Pons (tissue), 1 donor: ENCODE measurements at places on chromosomes 5 and 9.
A peak's percentile ranks its signal among the peaks of the same experiment; 100 is the strongest.

- DNase-seq, result no peak
Observed at GRCh38 chr5:82798676-82799075, 278.5 kb downstream of the TMEM167A start.

DNA sequence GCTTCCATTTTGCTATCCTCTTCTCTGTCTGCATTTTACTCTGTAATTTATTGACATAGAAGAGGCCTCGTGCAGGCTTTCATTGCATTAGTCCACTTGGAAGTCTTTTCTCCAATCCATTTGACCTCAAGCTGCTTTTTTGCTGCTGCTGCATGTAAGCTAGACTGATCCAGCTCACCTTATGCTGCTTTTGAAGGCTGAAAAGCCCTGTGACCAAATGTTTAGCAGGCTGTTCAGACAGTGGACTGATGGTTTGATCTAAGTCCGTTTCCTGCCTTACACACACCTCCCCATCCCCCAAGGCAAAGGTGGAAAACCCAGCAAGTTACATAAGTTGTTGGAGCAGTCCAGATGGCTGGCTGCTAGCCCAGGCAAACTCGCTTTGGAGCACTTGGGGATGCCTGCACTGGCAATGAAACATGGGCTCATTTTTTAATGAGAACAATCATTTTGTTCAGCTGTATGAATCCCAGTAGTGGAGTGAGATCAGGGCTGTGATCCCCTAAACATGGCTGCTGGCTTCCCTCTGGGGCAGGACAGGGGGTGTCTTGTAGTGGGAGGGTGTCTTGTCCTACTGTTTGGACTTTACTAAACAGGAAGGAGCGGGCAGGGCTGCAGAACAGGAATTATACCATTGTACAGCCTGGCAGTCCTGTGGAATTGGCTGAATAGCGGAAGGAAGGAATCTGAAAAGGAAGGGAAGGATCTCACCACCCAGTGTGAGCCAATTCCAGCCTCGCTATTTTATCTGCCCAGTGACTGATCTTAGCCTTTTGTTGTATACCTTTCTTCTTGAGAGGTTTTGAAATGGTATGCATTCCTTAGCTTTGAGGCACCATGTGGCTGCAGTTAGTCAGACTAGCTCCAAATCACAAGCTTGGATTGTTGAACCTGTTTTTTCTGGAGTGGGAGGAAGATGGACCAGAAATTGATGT is 212.0 kb downstream of the ARHGAP26 start:
- peak; percentile 85 for DNase-seq

- DNase-seq, result no peak
Observed at GRCh38 chr9:127540664-127541041, 71.4 kb upstream of the STXBP1 start.

GRCh38 chr9:129697656-129698253 is 32.3 kb downstream of the PRRX2 start:
- no peak for DNase-seq

DNA sequence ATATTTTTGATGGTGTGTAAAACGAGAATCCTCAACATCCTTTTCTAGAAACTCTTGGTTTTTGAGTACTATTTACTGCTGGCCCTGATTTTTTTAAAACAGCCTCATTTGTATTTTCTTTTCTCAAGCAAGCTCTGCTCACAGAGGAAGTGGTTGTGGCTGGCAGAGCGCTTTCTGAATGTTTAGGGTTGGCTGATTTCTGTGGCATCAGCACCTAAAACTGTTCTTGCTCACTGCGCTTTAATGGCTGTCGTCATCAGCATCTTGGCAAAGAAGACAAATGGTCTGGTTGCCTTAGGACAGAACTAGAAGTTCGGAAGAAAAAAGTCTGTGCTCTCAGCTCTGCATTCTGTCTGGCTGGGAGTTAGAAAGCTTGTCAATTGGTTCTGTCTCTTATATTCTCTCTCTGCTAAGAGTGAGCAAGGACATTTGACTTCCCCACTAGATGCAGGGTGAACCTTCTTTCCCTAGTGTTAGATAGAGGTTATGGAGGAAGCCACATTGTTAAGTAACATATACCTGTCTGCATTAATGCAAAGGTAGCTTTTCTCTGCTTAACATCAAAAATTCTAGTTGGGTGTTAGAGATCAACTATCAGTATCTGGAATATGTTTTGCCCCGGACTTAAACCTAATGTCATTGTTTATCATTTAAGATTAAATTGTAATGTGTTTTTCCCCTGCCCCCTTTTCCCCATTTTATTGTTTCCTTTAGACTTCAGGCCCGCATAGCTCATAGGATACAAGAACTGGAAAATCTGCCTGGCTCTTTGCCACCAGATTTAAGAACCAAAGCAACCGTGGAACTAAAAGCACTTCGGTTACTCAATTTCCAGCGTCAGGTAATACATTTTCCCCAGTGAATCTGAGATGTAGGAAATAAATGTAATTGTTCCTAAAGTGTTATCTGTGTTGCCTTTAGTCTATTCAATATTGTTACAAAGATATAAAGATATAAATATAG is 39.0 kb downstream of the SMARCA2 start:
- peak; percentile 85 for DNase-seq

DNA sequence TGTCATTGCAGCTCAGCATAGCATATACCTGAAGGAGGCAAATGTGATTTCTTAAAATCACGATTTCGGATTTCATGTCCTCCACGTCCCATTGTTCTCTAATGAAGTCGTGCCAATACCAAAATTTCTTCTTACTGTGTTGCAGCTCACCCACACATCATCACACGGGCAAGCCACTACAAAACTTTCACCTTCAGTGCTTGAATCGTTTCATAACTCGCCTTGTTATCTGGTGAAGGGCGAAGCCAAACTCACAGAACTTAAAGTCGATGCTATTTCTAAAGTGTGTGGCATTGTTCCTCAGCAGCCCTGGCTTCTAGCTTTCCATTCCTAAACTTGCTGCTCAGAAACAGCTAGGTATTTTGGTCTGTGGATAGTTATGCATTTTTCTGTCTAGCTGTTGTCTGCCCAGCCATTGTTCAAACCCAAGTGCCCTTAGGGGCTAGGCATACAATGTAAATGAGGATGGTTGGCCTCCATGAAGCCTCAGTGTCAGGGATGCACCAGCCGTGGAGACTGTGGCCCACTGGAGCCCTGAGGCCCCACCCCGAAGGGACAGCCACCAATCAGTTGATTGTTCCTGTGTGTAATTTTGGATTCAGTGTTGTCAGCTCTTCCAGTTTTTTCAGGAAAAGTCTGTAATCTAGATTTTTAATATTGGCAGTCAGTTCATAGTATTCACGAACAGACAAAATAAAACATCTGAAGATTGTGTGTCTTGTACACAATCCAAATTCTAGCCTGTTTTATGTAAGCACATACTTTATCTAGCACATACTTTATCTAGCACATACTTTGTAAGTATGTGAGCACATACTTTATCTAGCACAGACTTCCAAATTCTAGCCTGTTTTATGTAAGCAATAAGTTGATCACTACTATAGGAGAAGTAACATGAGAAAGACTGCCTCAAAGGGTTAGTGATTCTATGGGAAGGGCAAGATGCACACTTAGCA is 112.8 kb downstream of the DAPK1 start:
- DNase-seq, result no peak

DNA sequence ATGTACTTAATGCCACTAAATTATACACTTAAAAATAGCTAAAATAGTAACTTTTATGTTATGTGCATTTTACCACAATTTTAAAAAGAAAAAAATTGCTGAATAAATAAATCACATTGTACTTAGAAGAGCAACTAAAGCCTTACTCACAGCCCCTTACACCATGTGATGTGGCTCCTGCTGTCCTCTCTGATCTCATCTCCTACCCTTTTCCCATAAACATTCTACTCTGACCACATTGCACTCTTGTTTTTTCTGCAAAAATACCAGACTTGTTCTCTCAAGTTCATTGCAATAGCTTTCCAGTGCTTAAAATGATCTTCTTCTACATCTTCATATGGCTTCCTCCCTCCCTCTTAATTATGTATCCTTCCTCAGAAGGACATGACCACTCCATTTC is 268.4 kb downstream of the ELAVL2 start:
- DNase-seq, result no peak

GRCh38 chr5:137858223-137858916 is 9.3 kb upstream of the MYOT start:
- DNase-seq, result peak; percentile 79

GRCh38 chr9:128226412-128226801 is 23.2 kb downstream of the DNM1 start:
- DNase-seq, result no peak

- no peak for DNase-seq
Observed at GRCh38 chr9:81890104-81890503, 38.1 kb upstream of the SPATA31D4 start.

- DNase-seq, result peak; percentile 78
Observed at GRCh38 chr5:91313757-91314673, 69.1 kb downstream of the ARRDC3 start.

DNA sequence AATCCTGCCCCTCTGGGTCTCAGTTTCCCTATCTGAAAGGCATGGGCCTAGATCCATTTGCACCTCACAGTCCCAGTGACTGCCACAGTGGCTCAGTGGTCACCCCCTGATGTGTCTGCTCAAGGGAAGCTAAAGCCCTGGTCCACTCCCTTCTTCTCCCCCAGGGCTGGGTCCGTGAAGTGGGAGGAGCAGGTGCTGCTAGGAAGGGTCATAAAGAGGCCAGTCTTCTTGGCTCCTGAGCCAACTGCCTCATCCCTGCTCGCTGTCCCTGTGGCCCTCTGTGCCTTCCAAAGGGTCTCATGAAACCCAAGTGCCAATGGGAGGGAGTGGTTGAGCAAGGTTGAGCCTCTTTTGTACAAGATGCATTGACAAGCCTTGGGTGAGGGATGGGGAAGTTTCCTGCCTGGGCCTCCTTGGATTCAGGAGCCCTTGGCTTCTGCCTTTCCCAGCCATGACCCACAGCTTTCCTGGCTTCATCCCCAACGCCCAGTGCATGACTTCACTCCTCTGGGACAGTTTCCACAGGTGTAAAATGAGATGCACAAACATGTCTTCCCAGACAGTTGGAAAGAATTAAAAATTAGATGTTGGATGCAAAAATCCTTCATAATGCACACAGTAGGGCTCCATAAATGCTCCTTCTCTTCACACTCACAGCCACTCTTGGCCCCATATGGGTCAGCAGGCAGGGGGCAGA is 1.6 kb upstream of the SLC6A7 start:
- no peak for DNase-seq

- DNase-seq, result no peak
Observed at GRCh38 chr5:138533973-138534941, 8.8 kb downstream of the ETF1 start.

GRCh38 chr5:62982348-62982747 is 403.7 kb downstream of the LRRC70 start:
- no peak for DNase-seq

DNA sequence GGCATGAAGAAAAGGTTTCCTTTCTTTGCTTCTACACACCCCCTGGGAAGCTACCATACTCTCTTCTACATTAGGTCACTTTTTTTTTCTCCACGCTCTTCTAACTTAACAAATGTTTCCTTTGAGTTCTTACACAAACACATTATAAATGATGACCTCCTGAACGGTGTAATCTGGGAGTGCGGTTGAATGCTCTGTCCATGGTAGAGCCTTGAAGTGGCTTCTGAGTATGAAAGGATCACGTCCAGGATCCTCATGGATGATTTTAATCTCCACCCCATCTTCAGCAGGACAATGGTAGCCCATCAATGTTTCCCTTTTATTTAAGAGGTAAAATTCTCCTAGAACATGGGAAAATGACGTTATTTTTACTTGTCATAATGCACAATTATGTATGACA is 587.3 kb downstream of the SEMA5A start:
- DNase-seq, result no peak

GRCh38 chr9:88872192-88872946 is 118.9 kb upstream of the S1PR3 start:
- DNase-seq, result no peak

DNA sequence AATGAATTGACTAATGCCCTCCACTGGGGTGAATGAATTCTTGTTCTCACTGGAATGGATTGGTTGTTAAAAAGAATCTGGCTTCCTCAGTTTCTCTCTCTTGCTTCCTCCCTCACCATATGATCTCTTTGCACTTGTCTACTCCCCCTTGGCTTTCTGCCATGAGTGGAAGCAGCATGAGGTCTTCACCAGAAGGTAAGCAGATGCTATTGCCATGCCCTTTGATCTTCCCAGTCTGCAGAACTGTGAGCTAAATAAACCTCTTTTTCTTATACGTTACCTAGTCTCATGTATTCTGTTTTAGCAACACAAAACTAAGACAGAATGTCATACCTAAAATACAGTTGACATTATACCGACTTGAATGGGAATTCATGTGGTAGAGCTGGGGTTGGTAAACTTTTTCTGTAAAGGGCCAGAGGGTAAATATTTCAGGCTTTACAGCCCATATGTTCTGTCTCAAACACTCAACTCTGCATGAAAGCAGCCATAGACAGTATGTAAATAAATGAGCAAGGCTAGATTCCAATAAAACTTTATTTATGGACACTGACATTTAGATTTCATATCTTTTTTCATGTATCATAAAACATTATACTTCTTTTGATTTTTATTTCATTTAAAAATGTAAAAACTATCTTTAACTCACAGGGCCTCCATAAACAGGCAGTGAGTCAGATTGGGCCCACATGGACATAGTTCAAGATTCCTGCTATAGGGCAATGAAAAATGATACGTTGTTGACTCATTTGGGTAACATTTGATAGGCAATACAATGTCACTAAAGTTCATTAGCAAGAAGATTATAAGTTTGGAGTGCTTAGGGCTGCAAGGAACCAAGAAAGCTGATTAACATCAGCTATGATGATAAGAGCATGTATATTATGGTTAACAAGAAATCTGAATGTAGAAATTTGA is 79.4 kb upstream of the TLE4 start:
- no peak for DNase-seq

- no peak for DNase-seq
Observed at GRCh38 chr5:32916648-32917047, 205.5 kb downstream of the NPR3 start.

GRCh38 chr9:127979015-127979332 is 1.8 kb downstream of the EEIG1 start:
- no peak for DNase-seq

DNA sequence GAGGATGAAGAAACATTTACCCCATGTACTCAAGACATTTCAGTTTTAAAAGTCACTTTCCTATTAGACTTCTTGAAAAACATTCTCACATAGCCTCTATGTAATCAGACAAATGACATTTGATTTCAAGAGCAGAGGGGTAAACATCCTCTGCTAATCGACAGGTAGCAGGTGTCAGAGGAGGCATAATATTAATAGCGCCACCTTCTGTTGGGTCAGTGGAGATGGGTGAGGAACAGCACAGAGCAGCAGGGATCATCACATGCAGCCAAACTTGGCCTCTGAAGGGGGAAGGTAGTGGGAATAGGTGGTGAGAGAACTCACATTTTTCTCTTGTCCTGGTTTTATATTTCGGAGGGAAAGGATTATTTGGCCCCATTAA is 3.3 kb upstream of the LSM11 start:
- no peak for DNase-seq

- DNase-seq, result no peak
Observed at GRCh38 chr9:16501141-16501540, 369.3 kb downstream of the BNC2 start.

- no peak for DNase-seq
Observed at GRCh38 chr5:78550891-78551290, 97.7 kb downstream of the LHFPL2 start.

GRCh38 chr5:81808106-81808505 is 57.2 kb upstream of the SSBP2 start:
- DNase-seq, result no peak

- DNase-seq, result peak; percentile 11
Observed at GRCh38 chr5:89213573-89213972, 330.6 kb upstream of the MEF2C start.

GRCh38 chr5:71895546-71895945 is 176.5 kb downstream of the CARTPT start:
- DNase-seq, result no peak

- DNase-seq, result no peak
Observed at GRCh38 chr5:80739898-80740297, 85.1 kb upstream of the DHFR start.
